ENCODE measurements at places on chromosomes 11 and 22.

DNA sequence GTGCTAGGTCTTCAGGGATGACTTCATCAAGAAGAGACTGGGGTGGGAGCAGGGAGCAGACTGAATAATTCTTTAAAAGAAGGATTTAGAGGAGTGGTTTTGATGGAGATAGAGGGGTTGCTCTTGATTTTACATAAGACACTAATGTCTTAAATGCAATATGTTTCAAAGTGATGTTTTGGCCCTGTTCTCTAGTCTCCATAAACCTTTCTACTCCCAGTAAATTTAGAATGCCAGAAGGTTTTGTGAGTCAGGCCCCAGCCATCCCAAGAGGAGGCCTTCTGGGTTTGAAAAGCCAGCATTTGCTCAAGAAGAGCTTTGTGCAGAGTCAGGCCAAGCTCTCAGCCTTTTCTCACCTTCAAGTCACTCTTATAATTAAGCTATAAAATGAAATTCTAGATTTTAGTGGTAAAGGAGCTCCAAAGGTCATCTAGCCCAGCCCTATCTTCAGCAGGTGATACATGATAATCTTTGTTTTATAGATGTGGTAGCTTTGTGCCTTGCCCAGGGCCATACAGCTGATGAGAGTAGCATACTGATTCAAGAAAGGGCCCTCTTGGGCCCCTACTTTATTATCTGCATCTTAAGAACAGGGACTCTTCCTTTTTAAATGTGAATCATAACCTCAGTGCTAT, 122.8 kb upstream of the MTNR1B start:
- DNase-seq = no peak

- DNase-seq = no peak
Observed at GRCh38 chr11:63506876-63507275, 992 bp downstream of the LGALS12 start.

DNA sequence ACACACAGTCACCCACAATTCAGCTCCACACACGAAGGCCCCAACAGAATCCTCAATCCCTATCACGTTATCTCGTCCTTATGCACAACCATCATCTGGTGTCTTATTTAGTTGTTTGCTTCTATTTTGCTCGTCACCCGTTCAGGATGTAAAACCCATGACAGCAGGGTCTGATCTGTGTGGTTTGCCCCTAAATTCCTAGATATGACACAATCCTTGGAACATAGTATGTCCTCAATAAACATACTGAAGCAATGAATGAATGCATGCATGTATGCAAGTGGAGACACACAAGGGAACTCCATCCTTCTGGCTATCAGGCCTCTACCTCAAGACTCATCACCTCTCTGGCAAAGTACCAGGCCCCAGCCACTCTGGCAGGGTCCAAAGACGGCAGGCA, 20.2 kb downstream of the STARD10 start:
- DNase-seq = no peak

GRCh38 chr11:34600339-34601084, 20.4 kb upstream of the EHF start:
- no peak for DNase-seq

DNA sequence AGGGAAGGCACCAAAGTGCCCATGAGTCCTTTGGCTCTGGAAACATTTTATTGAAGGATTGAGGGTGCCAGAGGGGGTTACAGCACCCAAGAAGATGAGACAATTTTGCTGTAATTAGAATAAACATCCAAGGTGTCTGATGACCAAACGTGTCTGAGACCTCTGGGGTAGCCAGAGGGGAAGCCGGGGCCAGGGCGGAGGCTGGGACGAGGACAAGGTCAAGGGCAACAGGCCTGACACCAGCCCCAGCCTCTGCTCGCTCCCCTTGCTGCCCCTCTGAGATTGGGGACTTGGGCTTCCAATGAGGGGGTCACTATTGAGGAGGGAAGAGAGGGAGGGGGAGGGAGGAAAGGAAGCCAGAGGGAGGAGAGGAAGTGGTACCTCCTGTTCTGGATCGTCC, 25.6 kb downstream of the TMPRSS6 start:
- no peak for DNase-seq

DNA sequence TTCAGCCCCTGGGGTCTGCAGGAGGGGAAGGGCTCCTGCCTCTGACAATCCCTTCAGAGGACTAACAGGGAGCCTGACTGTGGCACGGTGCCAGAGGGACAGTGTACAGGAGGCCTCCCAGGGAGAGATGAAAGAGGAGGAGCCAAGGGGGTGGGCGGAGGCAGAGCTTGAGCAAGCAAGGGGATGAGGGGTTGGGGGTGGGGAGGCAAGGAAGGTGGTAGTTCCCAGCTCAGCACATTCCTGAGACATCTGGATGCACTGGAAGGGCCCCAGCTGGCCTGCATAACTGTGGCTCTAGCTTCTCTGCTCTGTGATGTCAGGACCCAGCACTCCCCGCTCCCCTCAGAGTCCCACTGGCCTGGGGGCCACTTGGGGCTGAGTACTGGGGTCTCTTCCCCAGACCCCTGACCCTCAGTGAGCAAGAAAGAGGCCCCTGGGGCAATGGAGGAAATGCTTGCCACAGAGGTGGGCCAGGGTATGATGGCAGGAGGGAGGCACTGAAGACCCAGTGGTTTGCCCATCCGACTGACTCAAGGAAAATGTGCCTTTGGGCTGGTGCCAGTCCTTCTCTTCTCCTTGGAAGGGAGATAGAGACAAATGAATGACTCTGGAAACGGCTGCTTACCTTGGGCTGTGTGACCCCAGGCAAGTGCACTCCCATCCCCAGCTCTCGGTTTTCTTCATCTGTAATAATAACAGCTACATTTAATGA, 13.3 kb downstream of the CREB3L1 start:
- peak; percentile 89 for DNase-seq

DNA sequence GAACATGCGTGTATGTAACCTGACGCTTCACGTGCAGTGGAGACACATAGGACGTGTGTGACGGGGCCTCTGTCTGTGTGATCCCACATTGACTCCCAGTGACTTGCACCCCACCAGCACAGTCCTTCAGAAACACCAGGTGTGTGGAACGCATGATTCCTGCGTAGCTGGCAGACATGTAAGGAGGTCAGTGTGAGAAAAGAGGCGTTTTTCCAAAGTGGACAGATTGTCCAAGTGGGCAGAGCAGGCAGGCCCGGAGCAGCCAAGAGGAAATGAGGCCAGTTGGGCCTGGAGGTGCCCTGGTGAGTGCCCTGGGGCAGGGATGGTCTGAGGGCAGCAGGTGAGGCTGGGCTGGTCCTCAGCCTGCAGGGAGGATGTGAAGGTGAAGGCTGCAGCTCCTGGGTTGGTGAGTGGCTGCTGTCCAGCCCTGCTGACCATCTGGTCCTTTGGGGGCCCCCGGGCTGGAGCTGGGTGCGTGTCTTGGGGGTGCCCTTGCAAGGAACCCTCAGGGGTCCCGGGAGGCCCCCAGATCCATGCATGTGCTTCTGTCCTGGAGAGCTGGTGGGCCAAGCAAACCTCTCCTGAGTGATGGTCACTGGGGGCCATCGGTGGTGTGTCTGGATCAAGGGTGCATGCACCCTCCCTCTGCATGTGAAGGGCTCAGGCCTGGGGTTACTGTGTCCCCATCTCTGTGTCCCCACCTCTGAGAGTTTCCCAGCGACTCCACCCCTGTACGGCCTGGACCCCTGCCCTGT, 26.6 kb downstream of the SHANK3 start:
- DNase-seq = peak; percentile 51

- DNase-seq = no peak
Observed at GRCh38 chr11:121153472-121153871, 52.4 kb downstream of the TECTA start.
